A172 (cell line): ENCODE measurements at places on chromosomes 1 and 21. TPM values are rescaled to one million over a fixed set of nuclear protein-coding genes. Genes with fewer than 3 reads are reported as not detected.
A peak's percentile ranks its signal among the peaks of the same experiment; 100 is the strongest.

- DNase-seq = no peak
These were observed 1.0 kb downstream of the LYST start for GRCh38 chr1:235865565-235866204.

DNA sequence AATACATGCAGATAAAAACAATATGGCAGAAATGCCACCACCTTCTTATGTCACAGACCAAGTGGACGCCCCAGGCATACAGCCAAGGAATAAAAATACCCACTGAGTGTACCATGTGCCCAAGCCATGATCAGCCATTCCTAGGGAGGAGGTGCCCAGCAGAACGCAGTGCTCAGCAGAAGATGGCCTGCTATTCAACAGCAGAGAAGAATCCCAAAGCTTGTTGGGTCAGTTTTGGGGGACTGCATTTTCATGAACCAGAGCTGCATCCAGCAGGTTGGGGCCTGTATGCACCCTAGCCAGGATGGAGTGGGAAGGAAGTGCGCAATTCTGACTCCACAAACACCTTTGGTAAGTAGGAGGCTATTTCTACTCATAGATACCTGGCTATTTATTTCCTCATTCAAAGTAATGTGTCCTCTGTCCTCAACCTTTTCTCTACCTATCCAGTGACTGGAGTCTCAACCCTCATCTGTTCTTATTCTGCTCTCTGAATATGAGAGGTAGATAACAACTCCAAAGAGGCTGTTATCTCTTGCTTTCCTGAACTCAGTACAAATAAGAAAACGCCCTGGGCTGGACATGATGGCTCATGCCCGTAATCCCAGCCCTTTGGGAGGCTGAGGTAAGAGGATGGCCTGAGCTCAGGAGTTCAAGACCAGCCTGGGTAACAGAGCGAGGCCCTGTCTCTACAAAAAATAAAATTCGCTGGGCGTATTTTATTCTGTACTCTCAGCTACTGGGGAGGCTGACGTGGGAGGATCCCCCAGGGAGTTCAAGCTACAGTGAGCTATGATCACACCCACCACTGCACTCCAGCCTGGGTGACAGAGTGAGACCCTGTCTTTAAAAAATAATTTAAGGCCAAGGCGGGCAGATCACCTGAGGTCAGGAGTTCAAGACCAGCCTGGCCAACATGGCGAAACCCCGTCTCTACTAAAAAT is 2.5 kb upstream of the PLEKHM2 start:
- DNase-seq = no peak

GRCh38 chr1:89904219-89904980 is 83.6 kb downstream of the LRRC8D start:
- DNase-seq = no peak

DNA sequence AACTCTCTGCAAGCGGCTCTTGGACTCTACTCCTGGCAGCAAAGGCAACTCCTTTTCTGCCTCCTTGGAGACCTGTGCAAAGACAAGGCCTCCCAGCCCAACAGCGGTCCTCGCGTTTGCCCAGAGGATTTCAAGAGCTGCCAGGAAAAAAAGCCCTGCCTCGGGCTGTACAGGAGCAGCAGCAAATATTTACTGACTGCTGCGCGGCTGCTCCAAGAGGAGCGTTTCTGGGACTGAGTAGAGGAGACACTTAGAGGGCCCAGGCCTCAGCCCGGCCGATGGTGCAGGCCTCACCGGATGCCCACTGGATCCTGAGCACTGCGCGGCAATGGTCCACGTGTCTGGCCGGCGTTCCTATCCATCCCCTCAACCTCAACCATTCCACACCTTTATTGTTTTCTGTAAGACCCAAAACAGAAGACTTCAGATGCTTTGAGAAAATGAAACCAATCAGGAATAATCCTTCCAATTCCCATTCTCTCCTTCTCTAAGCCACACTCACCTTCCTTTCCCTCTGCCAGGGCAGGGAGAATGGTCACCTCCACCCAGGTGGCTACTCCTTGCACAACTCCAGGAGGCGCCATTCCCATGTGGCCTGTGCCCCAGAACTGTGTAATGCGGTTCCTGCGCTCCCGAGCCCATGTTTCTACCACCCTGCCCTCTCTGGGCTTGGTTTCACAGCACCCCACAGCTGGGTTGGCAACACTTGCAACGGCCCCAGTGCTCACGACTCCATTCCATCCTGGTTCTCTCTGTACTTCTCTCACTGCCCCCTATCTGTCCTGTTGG is 215.8 kb downstream of the TRABD2B start:
- DNase-seq = no peak

DNA sequence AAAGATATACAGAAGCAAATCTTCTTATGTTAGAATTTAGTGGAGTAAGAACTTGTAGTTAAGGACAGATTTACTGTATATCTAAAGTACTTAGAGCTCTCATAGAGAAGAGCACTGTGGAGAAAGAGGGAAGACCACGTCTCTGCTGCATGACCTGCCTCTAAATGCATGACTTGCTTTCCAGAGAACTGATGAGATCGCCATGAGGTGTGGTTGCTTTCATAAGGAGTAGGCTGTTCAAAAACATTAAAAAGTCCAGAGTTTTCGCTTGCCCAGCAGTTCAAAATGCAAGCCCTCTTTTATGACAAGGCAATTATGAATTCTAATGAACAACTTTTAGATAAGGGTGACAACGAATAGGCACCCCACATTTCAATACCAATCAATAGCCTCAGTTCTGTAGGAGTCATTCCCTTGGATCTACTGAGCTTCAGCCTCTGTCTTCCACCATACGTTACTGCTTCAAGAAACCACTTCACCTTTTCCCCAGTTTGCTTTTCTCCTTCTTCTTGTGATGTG is 24.9 kb downstream of the SLC30A10 start:
- no peak for DNase-seq

- peak; percentile 84 for DNase-seq
These were observed 21.8 kb upstream of the ERRFI1 start for GRCh38 chr1:8047686-8048445.

DNA sequence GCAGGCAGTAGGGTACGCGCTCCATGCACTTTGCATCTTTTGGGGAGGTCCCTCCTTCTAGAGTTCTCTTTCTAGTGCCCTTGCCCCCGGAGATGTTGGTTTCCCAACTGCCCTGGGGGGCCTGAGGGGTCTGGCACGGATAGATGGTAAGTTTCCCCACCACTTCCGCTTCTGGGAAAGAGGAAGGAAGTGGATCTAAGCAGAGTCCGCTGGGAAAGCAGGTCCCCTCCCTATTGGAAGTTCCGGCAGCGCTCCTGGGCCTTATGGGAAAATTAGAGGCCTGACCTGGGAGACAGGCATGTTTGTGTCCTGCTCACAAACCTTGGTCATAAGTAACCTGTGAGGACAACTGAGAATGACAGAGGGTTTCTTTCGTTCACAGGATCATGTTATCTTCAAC is 274.4 kb downstream of the RPS6KC1 start:
- no peak for DNase-seq

DNA sequence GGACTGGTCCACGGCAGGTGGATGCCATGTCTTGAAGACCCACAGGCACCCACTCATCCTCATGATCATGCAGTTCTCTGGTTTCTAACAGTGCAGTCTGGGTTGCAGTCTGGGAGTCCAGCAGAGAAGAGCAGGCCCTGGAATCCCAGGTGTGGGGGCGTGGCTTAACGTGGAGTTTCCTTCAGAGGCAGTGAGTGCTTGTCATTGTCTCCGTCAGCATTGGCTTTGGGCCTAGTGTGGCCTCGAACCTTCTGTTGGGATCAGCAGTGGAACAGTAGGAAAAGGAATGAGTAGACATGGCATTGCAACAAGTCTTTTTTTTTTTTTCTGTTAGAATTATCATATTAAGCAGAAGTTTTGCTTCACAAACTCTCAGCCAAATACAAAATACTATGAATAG is 12.8 kb downstream of the LGALS8 start:
- DNase-seq = no peak

GRCh38 chr21:28342212-28342810 is 650.4 kb downstream of the LTN1 start:
- DNase-seq = no peak

SHE gene
- total RNA-seq = not detected in 2 replicates

NR5A2 gene
- 0.03 TPM in 1 of 2 replicates, not detected in the other for total RNA-seq

C1orf87 gene
- not detected in 2 replicates for total RNA-seq
